ENCODE measurements at places on chromosomes 3 and 15.

- DNase-seq, result no peak
Observed at GRCh38 chr3:195176776-195177175, 94.2 kb downstream of the XXYLT1 start.

- peak; percentile 84 for DNase-seq
Observed at GRCh38 chr15:89462198-89462912, 34.0 kb downstream of the RHCG start.

DNA sequence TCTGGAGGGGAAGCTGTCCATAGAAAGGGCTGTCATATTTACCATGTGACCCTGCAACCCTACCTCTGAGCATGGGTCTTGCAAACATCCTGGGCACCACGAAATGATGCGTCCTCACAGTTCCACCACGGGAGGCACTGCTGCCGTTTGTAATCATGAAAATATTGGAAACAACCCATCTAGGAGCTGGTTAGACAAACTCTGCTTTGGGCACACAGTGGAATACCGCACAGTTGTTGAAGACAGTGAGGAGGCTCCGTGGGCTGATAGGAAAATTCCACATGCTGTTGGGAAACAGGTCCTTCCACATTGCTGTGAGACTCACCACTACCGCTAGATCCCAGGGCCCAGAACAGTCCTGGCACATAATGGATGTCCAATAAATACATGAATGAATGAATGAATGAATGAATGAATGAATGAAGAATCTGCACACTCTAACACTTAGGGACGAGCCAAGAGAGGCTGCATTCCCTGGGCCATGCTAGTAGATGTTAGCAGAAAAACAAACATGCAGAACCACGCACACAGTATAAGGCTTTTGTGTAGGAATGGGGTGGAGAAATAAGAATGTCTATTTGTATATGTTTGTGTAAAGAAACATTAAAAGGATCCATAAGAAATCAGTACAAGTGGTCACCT is 40.6 kb downstream of the TPRA1 start:
- no peak for DNase-seq

DNA sequence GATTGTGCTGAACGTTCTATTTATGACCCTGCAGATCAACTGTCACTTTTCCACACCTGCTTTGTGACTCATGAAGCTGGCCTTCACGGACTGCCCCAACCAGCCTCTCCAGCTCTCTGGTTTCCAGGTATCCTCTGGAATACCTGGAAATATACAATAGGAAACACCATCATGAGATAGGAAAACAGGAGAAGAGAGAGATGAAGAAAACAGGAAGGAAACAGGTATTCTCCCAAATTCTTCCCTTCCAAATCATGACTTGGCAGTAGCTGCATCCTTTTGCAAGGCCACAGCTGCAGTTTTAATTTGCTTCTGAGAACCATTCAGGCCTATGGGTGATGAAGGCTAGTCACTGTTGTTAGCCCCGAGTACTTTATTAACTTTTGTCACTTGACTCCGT is 909.1 kb downstream of the EPHA3 start:
- DNase-seq, result no peak

GRCh38 chr15:76070921-76071635 is 11.3 kb downstream of the TMEM266 start:
- no peak for DNase-seq

DNA sequence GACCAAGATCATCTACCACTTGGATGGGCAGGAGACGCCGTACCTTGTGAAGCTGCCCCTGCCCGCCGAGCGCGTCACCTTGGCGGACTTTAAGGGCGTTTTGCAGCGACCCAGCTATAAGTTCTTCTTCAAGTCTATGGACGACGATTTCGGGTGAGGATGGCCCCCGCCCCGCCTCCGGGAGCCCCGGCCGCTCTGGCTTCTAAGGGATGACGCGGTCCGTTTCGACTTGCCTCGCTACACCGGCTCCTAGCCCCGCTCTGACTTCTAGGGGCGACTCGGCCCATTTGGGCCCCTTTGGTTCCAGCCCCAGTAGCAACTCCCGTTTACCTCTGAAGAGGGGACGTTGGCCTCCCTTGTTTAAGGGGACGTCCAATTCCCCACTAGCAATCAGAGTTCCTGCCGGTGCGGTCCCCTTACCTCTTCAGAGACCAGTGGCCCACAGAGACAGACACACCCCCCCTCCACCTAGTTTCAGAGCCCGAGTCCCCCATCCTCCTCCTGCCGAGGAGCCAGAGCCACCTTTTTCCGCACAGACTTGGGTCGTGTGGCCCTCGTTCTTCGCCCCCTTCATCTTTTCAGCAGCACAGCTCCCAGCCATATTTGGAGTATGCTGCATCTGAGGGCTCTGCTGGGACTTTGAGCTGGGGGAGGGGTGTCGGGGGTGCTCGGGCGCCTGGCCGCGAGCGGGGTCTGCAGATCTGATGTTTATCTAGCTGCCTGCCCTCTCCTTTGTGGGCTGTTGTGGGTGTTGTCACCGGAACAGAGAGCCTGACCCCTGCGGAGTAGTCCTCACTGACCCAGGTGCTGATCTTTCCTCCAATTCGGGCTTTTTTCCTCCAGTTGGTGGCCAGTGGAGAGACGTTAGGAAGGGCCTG is 706 bp downstream of the DVL3 start:
- no peak for DNase-seq

- no peak for DNase-seq
Observed at GRCh38 chr3:14422016-14422963, 19.9 kb downstream of the SLC6A6 start.

All from left lobe of liver (tissue), 2 donors.